ENCODE measurements at places on chromosomes 6 and 20.

DNA sequence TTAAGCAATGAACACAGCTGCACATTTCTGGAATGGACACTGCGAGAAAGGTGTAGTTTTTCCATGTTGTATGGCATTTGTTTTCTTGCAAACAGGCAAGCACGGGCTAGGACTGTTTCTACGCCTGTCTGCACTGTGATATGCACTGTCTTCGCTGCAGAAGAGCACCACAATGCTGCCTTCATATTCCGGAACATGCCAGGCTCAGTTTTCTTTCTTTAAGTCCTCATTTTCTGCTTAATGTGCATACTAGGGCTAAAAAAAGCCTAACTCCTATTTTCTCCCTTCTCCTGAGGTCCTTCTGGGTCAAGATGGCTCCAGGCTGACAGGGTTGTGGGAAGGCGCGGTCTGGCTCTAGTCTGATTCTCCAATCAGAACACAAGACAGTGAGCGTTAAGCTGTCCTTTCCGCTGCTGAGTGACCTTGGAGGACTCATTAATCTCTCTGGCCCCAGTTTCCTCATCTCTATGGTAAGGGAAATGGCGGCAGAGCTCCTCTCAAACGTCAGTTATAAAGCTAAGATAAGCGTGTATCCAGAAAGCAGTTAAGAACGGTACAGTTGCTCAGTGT lies 379.9 kb downstream of the C6orf118 start:
- DNase-seq: no peak

DNA sequence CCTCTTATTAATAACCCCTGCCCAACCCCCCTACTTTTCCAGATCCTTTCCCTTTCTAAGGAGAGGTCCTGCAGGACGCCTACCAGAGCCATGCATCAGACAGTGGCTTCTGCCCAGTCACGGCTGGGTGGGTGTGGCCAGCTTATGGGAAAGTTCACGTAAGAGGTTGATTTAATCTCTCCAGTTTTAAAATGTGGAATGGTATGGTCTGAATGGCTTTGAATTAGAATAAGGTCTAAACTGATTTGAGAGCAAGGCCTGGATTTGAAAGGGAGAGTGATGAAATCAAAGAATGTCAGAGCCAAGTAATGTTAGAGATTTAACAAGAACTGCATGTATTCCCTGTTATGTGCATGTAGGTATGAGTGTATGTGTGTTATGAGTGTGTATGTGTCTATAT lies 275.7 kb downstream of the PAX1 start:
- DNase-seq: no peak

- DNase-seq: no peak
These were observed 4.8 kb downstream of the LBP start for GRCh38 chr20:38350879-38351775.

DNA sequence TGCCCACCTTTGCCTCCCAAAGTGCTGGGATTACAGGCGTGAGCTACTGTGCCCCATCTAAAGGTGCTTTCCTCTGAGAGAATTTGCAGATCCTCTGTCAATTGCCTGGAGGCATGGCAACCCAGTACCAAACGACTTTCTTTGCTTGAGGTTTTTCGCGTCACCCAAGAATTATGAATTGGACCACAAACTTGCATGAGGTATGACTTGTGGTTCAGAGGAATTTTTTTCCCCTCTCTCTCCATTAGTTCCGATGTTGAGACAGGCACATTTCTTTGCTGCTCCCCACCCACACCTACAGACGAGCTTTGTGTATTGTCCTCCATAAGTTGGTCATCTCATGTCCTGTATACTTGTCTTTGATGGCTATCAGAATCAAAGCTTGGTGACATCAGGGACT lies 11.8 kb upstream of the SCAF8 start:
- DNase-seq: no peak

- DNase-seq: no peak
These were observed 83.9 kb upstream of the CEP85L start for GRCh38 chr6:118735320-118735719.
